ENCODE measurements at places on chromosomes 1 and 21. TPM values are rescaled to one million over a fixed set of nuclear protein-coding genes. Genes with fewer than 3 reads are reported as not detected.

ELF3 gene
- 907 TPM for total RNA-seq

CD101 gene
- total RNA-seq: 0.76 TPM

S100A1 gene
- not detected for total RNA-seq

C1orf185 gene
- not detected for total RNA-seq

SMPDL3B gene
- 9.7 TPM for total RNA-seq

DNA sequence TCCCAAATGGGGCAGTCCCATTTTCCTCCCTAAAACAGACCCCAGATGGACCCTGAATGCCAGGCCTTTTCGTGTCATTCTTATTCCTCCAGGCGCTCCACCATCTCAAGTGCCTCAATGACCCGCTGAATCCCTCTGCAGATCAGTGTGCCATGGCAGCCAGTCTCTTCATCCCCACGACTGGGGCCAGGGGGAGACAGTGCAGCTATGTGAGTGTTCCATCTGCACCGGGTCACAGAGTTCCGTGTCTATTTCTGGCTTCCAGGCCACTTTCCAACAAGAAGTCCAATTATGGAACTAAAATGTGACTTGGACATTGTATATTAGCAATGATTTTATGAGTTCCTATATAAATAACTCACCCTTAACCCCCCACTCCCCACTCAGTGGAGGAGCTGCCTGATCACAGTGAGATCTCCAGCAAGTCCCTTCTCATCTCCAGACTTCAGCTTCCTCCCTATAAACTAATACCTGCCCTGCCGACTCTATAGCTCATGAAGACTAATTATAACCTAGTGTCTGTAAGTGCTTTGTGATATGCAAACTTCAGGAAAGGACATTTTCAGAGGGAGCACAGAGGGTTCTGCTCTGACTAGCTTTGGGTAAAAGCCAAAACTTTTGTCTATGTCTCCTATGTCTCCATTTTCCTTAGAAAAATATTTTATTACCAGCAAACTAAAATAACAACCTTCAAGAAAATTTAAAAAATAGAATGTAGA lies 56.3 kb upstream of the NFASC start:
- no peak for DNase-seq

GRCh38 chr1:58769809-58770320 lies 14.0 kb downstream of the JUN start:
- no peak for DNase-seq

- no peak for DNase-seq
Measured at GRCh38 chr1:160158534-160158933, 7.1 kb downstream of the ATP1A4 start.

GRCh38 chr1:180280617-180281016 lies 50.6 kb downstream of the LHX4 start:
- DNase-seq: no peak

DNA sequence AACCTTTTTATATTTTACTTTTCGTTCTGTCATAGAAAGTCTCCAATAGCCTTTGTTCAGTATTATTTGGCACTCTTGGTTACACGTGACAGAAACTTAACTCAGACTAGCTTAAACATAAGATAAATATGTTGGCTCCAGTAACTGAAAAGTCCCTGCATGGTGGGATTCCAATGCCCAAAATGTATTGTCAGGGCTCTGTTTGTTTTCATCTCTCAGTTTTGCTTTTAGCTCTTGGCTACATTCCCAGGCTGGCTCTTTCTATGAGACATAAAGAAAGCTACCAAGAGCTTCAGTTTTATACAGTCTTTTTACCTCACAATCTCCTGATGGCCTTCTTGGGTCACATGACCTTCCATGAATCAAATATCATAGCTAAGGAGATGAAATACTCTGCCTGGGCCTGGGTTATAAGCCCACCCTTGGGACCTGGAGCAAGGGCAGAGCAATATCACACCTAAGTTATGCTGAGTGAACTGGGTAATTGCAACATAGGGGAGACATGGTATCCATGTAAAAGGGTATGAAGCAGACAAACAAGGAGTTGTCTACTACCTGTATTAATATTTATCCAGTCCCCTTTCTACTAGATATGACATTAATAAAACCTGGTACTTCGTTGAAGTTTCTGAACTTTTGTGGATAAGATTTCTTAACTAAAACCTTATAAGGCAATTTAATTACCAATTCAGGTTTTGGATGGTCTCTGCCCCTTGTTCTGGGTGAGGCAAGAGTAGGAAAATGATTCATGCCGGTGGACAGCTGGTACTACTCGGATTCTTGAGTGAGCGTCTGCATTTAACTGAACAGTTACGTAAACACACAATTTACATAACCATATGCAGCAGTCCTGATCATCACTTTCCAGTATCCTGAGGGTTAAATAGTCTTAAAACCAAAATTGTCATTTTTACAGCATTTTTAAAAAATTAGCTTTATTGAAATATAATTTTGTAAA lies 442.3 kb downstream of the GPATCH2 start:
- no peak for DNase-seq

GRCh38 chr1:19844731-19845495 lies 29.8 kb upstream of the RNF186 start:
- DNase-seq: no peak

- no peak for DNase-seq
Measured at GRCh38 chr21:34077888-34078287, 4.5 kb downstream of the MRPS6 start.

- DNase-seq: no peak
Measured at GRCh38 chr1:97904534-97904933, 16.3 kb downstream of the DPYD start.

- DNase-seq: no peak
Measured at GRCh38 chr1:109807402-109807801, 43.7 kb upstream of the EPS8L3 start.

DNA sequence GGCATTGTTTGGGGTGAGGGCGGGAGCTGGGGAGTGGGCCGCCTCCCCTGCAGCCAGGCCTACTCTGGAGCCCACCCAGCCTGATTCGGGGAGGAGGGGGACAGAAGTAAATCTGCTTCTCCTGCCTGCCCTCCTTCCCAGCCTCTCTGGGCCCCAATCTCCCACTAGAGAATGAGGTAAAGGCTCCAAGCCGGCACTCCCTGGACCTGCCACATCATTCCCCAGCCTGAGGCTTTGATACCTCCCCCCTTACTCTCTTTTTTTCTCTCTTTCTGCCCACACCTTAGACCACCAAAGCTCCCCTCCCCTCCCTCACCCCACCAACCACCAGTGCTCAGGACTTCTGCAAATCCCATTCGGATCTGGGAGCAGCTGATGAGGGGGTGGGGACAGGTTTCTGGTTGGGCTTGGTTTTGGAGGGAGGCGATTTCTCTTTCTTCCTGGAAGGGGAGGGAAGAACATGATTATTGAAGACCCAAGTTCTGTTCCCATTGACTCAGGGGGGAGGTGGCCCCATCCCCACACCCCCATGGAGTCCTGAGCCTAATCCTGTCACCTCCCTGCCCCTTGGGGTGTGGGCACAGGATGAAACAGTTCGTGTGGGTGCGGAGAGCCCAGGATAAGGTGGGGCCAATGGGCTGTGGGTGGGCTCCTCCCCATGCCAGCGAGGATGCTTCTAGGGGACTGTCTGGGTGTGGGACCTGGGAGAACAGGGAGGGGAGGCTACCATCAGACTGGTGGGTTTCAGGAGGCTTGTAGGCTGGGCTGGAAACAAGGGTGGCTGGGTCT lies 1.3 kb downstream of the MAP7D1 start:
- DNase-seq: no peak

- no peak for DNase-seq
Measured at GRCh38 chr1:247441606-247442005, 16.3 kb downstream of the OR2B11 start.
